ENCODE measurements at places on chromosomes 12 and 14.

DNA sequence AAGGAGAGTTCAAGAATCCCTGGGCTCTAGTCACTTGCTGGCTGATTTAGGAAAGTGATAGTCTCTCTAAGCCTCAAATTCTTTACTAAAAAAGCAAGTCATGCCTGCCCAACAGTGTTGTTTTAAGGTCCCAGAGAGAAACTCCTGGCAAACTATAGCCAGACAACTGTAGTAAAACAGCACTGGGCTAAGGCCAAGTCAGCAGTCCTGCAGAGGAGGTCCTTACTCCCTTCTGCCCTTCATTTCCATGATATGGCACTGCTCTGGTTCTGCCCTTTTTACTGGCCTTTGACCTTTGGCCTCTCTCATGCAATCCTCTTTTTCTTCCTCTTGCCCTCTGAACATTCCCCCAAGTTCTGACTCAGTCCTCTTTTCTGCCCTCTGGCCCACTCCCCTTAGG, 74.9 kb downstream of the VWF start:
- no peak for DNase-seq

- DNase-seq = no peak
These were observed 5.0 kb downstream of the TTC9 start for GRCh38 chr14:70646705-70647104.

DNA sequence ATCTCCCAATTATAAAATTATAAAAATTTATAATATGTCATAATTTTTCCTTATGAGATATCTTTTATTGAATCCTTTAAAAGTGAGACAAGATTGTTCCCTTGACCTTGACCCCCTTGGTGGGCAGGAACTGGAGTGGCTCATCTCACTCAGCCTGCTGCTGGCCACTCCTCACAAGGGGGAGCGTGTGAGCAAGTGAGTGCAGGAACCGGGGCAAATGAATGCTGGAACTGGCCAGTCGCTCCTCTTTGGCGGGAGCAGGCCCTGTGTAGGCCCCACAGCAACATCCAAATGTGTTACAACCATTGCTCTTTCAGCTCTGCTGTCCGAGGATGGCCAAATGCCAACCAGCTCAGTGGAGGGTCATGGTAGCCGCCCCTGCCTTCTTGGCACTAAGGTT, 178.8 kb downstream of the ETNK1 start:
- DNase-seq = no peak

DNA sequence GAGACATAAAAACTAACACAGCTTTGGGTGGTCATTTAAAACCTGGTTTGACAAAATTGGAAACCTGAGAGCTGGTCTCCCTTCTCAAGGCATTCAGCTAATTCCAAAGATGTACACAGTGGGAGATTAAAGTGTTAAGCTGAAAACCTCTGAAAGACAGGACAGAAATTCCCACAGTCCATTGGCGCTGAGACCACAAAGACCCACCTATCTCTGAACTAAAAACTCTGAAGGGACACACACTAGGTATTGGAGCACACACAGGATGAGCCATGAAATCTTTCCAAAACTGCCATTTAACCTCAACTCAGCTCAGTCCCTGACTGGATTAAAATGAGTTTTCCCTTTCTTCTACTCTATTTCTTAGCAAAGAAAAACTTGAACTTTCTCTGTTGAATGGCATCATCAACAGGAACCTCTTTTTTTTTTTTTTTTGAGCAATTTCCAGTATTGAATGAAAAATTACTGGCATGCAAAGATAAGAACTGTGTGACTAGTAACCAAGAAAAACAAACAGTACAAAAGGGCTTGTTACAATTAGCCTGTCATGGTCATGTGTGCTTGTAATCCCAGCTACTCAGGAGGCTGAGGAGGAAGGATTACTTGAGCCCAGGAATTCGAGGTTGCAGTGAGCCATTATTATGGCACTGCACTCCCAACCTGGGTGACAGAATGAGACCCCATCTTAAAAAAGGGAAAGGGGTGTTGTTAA, 82.4 kb downstream of the IPO8 start:
- DNase-seq = no peak

- peak; percentile 81 for DNase-seq
These were observed 18.0 kb upstream of the CACNA1C start for GRCh38 chr12:2034633-2035430.
